Cortex of kidney (tissue), 1 donor: ENCODE measurements at places on chromosomes 6 and 20.
A peak's percentile ranks its signal among the peaks of the same experiment; 100 is the strongest.

DNA sequence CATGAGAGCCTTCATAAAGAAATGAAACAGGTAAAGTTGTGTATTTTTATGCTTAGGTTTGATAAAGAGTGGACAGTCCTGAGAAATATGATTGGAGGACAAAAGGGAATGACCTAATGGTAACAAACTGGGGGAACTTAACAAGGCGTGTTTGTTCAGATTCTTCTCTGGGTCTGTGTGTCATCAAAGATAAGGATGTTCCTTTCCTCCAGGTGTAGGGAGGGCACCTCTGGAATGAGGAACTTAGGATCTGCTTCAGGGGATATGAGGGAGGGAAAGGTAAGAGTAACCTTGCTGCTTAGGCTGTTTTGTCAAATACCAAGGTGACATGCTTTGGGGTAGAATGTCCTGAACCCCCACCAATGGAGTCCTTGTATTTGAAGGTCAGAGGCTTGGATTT, 291.9 kb downstream of the KCNQ5 start:
- no peak for DNase-seq

GRCh38 chr6:79646006-79646405, 14.9 kb downstream of the SH3BGRL2 start:
- DNase-seq, result no peak

DNA sequence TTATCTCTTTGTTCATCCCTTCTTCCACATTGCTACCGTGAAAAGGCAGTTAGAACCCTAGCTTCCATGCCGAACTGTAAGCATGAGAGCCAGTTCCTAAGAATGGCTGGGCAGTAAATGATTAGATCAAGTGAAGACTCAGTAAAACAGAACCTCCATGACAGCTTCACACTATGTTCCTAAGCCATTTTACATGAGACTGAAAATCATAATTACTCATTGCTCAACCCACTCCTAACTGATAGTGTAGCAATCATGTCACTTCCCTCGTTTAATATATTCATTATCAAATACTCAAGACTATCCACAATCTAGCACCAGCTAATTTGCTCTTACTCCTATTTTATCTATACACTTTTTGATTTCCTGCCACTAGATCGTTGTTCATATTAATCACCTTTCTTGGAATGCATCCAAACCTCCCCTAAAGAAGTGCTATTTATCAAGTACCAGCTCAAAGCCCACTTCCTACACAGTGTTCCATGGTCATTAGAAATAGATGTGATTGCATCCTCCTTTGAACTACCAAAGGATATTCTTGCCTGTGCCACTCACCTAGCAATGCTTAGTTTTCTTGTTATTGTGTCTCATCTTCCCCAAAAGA, 6.0 kb downstream of the TMEM30A start:
- no peak for DNase-seq

- DNase-seq, result no peak
Observed at GRCh38 chr6:131948692-131949619, 2.2 kb downstream of the CCN2 start.

- no peak for DNase-seq
Observed at GRCh38 chr20:18916886-18917750, 103.5 kb downstream of the SCP2D1 start.

- no peak for DNase-seq
Observed at GRCh38 chr6:98287876-98288275, 546.5 kb upstream of the POU3F2 start.

- no peak for DNase-seq
Observed at GRCh38 chr6:114164207-114164606, 178.6 kb downstream of the HS3ST5 start.

GRCh38 chr20:917416-917815, 1.3 kb upstream of the ANGPT4 start:
- no peak for DNase-seq

DNA sequence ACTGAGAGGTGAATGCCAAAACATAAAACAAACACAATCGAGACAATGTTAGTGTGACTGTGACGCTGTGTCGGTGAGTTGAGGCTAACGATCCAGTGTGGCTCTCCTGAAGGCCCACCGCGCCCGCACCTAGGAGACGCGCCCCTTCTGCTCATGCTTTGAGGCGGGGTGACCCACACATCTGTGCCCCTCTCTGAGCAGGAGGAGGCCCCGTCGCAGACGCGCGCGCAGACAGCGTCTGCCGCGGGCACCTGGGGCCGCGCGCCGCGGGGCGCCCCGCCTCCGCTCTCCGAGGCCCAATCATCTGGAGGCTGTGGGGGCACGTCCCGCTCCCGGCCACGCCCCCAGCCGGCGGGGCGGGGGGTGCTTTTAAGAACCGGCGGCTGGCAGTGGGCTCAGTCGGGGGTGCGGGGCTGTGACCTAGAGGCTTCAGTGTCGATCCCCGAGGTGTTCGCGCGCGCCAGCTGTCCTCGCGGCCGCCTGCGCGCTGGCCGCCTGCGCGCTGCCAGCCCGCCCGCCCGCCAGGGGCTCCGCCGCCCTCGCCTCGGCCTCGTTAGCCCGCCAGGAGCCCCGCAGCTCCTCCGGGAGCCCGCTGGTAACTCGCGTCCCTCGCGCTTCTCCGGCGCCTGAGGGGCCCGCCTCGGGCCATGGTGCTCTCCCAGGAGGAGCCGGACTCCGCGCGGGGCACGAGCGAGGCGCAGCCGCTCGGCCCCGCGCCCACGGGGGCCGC, at the start of gene SLC16A10:
SLC16A10 (plus strand) TSS at position 398 of the 730 bp plus-strand sequence; CDS start at position 648, 250 bp downstream.
- peak; percentile 32 for DNase-seq

GRCh38 chr20:32160341-32160740, 47.2 kb downstream of the PLAGL2 start:
- DNase-seq, result no peak

DNA sequence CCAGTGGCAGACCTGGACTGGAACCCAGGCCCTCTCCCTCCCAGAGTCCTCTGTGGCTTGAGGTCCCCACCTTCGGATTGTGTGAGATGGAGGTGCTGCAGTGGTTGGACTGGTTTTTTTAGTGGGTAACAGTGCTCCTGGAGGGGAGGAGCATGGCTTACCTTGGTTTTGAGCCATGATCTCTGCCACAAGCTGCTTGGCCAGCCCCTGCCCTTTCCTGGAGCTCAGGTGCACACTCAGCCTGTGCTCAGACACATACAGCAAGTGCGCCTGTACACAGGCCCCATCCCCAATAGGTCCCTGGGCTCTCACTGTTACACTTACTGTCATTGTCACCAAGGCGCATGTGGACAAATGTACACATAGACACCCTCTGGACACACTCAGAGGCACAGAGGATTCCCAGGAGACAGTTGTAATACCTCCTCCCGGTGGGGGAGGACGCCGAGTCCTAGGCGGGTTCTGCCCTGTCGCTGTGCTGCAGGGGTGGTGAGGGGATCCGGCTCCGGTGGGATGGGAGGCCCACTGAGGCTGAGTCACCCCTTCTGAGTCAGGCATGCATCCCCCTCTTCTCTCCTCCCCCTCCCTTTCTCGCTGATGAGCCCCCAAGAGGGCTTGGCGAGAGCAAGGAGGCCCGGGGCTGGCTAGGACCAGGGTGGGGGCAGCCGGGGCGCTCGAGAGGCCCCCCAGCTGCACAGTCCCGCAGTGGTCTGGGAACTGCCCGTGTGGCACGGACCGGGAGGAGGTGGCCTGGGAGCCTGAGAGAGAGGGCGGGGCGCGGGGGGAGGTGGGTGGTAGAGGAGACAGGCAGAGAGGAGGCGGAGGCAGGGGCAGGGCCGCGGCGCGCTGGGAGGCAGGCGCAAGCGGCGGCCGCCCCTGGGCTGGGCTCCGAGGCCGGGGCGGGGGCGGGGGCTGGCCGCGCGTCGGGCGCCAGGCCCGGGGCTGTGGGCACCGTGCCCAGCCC, 522 bp upstream of the EPB41L1 start:
- no peak for DNase-seq

GRCh38 chr6:164322533-164322932, 908.0 kb downstream of the QKI start:
- no peak for DNase-seq

- no peak for DNase-seq
Observed at GRCh38 chr6:31128093-31128676, 7.9 kb upstream of the CDSN start.

DNA sequence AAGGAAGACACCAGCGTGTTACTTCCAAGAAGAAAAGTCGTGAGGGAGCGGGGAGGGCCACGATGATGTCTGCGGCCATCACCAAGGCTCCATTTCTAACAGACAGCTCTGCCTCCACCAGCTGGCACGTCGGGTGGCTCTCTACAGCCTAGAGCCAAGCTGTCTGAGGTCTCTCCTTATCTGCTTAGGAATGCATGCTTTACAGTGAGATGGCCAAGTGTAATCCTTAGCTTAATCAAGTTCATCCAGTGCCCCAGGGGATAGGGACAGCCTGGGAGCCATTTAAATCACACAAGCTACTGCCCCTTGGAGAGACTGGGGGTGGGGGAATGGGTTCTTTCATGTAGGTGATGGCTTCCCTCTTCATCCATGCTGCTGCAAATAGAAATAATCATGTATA, 213.8 kb upstream of the CST7 start:
- no peak for DNase-seq

DNA sequence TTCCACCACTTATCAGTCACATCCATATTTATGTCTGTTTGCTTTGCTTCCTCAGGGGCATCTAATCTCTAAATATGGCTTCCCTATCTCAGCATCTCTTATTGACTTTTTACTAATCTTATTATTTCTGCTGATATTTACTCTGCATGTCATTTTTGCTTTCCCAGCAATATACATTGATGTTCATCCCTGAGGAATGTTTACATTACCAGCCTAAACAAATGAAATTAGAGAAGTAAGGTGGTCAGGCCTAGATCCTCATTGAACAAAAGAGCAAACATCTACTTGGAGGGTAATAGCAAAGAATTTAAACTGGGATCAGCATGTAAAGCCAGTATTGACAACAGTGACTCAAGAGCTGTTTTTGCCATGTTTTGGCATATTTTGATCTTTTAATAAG, 546.4 kb downstream of the MMUT start:
- no peak for DNase-seq
